HCEC 1CT (cell line): ENCODE measurements at places on chromosomes 16 and 17.

DNA sequence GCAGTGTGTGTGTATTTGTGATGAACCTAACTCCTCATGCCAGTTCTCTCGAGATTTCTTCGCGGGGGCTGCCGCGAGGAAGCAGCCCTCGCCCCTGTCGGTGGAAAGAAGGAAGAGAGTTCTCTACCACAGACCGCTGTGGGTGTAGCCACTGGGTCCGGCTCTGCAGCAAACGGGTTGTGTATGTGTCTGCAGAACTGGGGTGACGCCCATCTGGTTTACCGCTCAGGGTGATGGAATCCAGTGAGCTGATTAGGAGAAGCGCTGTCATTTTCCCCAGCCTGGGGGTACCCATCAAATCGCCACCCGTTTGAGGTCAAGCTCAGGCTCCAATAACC is 7.7 kb downstream of the CORO6 start:
- DNase-seq: no peak

- no peak for DNase-seq
These were observed 605.0 kb downstream of the WWOX start for GRCh38 chr16:78704416-78704815.

DNA sequence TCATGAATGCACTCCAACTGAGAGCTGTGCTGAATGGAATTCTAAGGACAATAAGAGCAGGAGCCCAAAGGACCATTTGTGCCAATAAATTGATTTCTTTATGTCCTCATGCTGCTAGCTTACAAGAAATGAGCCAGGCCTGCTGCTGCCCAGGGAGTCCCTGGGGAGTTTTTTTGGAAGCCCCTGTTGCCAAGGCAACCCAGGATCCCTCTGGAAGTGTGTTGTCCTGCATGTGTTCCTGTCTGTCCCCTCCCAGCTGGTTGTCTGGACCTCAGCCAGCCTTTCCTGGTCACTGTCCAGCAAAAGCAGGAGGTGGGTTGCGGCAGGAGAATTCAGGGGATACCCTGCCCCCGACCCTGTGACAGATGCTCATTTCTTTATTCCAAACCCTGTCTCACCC is 51.0 kb upstream of the GPRC5B start:
- DNase-seq: no peak

DNA sequence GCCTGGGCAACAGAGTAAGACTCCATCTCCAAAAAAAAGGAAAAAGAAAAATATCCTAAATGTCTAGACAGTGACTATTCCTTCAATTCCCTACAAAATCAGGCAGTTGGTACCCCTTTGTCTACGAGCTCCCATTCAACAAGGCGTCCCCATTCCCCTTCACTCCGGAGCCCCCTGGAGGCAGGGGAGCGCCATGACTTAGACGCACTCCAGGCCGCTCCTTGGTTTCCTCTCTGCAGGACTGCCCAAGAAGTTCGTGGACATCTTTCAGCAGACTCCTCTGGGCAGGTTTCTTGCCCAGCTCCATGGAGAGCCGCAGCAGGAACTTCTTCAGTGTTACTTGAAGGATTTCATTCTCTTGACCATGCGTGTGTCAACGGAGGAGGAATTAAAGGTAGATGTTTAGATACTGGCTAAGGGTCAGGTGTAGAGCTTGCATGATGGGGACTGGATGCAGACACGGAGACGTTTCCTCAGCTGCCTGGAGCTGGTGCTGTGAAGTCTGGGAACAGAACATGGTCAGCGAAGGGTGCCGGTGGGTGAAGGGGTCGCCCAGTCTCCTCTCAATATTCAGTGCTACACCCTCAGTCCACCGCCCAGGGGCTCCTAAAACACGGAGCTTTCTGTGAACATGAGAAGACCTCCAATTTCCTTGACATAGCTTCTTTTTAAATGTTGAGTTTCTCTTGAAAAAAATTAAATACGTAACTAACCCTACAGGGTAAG is 53.3 kb upstream of the ENDOV start:
- DNase-seq: no peak

DNA sequence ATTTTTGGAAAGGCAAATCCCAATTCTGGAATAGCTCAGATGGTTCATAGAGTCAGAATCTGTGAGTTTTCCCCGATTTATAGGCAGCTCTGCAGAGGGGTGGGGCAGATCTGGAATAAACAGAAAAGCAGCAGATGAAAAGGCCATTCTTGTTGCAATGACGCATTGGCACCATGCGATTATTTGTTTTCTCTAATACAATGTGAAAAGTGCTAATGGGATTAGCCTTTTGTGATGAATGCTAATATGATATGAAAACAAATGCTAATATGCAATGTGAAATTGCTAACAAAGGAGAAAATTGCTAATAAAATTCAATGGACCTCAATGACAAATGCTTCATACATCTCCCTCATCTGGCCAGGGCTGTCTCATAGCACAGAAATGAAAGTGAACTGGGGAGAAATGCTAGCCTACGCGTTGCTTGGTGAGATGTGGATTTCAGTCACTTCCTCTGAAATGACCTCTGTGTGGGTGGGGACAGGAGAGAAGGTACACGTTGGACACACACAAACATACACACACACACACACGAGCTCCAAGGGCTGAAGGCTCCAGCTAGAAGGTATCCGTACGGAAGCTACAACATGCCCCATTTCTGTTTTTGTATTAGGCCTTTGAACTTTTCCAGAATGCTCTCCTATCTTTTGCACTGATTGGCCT is 394.5 kb downstream of the XYLT1 start:
- DNase-seq: no peak

GRCh38 chr16:66263168-66263972 is 103.1 kb upstream of the CDH5 start:
- DNase-seq: no peak

GRCh38 chr17:50661795-50662391 is 27.2 kb downstream of the ABCC3 start:
- peak; percentile 89 for DNase-seq

DNA sequence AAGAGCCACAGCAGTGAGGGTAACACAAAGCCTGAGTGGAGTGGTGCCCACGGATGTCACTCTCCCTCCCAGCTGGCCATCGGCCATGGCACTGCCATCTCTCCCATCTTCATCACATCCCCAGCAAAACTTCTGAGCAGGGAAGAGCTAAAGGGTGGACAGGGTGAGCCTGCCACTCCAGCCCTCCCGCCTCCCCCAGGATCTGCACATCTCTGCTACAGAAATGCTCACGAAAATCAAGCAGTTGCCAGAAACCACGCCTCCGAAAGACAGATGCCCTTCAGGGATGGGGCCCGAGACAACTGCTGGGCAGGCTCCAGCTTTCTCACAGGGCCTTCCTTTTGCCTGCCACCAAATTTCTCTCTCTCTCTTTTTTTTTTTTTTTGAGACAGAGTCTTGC is 3.6 kb downstream of the GRIN2C start:
- DNase-seq: no peak

DNA sequence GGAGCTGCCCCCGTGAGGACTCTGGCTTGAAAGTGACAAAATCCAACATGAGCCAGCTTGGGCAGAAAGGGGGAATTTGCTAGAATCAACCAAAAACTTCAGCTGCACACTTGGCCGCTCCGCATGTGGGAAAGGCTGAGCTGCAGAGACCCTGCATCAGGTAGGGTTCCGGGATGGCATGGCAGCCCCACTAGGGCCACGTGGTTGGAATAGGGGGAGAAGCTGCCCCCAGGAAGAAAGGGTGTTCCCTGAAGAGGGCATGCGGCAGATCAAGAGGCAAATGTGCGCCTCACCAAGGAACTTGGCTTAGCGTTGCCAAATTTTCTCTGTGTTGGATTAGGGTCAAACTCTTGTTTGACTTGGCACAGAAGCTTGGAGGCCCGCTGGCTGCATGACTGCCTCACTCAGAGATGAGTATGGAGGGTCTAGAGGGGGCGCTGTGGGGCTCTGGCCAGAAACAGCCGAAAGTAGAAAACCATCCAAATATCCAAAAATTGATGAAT is 29.2 kb upstream of the WFIKKN2 start:
- DNase-seq: no peak

GRCh38 chr17:8502126-8502525 is 66.4 kb downstream of the NDEL1 start:
- DNase-seq: no peak

DNA sequence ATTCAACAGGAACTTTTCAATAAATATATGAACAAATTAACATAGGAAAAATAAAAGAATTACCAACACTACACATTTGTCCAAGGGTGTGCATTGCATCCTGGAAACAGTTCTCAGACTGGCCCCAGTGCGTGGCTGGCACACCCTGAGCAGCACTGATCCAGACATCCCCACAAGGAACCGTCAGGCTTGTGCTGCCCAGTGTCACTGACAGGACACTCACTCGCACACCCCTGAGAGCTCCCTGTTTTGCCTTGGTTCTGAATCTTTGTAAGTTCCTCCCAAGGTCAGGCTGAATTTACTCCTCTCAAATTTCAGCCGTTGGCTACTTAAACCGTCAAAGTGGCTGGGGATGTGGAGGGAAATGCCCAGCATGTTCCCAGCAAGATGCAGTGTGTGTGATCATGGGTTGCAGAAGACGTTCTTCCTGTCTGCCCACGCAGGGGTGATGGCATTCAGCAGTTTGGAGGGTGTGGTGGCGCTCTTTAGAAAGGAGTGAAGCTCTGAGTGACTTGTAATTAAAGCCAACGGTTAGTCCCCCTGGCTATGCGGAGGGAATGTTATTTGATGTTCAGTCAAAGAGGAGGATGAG is 1.7 kb downstream of the MT2A start:
- peak; percentile 89 for DNase-seq

DNA sequence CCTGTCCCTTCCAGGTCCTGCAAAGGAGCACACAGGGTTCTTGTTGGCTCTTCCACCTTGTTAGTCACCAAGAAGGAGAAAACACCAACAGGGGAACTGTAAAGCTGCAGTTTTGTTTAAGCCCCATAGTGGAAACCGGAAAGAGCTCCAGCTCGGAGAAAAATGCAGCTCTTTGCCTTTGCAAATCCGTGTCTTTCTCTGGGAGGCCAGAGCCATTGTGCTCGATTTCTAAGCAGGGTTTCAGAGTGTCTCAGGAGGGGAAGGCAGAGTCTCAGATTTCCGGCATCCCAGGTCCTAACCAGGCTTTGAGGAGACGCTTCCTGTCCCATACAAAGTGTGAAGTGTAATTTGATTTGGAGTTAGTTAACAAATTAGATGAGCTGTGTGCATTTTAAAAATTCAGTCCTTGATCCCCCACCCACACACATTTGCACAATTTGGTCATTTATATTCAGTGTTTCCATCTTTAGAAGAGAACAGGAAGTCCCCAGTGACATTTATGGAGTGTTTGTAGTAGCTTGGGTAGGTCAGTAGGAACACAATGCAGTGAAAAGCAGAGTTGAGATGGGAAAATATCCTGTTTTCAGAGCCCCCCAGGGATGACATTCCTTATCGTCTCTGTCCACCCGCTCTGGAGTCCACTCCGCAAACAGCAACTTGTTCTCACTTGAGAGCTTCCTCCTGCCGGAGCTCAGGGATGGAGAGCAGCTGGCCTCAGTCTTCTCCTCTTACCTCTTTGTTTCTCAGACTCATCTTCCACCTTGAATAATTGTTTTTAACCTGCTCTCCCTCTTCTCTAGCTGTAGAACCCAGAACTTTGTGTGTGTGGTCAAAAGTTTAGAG is 331.9 kb downstream of the SEC14L1 start:
- DNase-seq: no peak

- no peak for DNase-seq
These were observed 3.4 kb downstream of the HS3ST3B1 start for GRCh38 chr17:14304222-14304772.

DNA sequence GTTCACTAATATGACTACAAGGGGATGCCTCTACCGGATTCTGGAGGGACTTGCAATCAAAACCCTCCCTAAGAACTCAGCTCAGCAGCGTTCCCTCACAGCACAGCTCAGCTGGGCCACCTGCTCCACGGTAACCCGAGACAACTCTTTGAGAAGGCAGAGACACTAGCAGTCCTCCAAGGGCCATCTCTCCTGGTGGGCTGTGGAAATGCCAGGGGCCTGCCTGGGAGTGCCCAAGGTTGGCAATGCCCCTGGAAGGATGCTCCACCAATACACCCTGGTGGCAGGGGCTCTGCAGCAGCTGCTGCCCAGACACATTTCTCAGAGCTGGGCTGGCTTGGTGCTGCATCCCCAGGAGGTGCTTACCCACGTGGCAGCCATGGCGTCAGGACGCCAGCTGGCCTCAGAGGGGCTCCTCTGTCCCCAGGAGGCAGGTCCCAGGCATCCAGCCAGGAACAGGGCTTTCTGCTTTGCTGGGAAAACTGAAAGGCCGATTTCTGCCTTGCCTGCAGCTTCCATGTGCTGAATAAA is 16.5 kb downstream of the CDIP1 start:
- DNase-seq: no peak
